ENCODE measurements at places on chromosomes 16 and 17. TPM values are rescaled to one million over a fixed set of nuclear protein-coding genes. Genes with fewer than 3 reads are reported as not detected.
A peak's percentile ranks its signal among the peaks of the same experiment; 100 is the strongest.

TPSAB1 gene
- total RNA-seq: not detected

KRTAP1-5 gene
- total RNA-seq: 1.2 TPM

DNA sequence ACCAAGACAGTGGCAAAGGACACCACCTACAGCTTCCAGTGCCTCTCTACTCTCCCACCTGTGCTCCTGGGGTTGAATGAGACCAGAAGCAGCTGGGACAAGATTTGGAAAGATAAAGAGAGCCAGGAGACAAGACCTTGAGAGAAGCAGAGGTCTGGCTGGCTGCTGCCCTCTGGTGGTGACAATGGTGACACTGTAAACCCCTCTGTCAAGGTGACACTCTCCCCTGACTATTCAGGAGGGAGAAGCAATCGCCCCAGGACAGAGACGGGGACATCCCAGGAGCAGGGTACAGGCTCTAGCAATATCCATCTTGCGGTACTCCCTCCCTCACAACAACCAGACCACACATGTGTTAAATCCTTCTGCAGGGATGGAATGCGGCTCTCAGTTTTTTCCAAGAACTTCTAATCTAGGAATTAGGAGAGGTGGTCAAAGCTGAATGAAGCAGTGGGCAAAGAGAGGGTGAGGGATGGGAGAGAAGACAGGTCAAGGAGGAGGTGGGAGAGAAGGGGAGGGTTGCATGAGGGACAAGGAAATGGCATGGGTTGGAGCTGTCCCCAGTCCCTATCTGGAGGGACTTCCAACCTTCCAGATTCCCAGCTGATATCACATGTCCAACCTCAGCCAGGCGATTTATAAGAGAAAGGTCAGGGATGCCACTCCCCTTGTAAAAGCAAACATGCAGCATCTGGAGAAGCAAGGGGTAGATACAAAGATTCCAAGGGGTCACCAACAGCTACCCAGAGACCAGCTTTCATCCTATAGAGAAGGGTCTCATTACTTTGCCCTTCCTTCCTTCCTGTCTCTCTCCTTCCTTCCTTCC lies 2.9 kb downstream of the PHOSPHO1 start:
- peak; percentile 56 for DNase-seq

- peak; percentile 93 for DNase-seq
These were observed 1.9 kb upstream of the LCMT1 start for GRCh38 chr16:25109643-25110042.

DNA sequence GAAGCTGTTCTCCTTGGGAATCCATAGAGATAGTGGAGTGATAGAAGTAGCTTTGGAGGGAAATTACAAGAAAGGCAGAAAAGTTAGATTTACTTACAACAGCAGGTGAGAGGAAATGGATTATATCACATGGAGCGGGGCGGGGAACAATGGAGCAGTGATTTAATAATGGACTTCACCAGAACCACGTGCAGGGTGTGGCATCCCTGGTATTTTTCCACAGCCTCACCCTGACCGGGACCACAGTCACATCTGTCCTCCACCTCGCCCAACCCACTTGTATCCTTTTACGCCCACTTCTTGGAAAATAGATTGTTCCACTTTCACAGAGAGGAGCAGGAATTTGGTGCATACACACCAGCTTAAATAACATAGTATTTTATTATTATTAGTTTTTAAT lies 15.9 kb upstream of the CYB5B start:
- DNase-seq: no peak

GRCh38 chr17:68310152-68310551 lies 18.9 kb downstream of the ARSG start:
- no peak for DNase-seq

- no peak for DNase-seq
These were observed 226.8 kb downstream of the ENGASE start for GRCh38 chr17:79301469-79301868.

DNA sequence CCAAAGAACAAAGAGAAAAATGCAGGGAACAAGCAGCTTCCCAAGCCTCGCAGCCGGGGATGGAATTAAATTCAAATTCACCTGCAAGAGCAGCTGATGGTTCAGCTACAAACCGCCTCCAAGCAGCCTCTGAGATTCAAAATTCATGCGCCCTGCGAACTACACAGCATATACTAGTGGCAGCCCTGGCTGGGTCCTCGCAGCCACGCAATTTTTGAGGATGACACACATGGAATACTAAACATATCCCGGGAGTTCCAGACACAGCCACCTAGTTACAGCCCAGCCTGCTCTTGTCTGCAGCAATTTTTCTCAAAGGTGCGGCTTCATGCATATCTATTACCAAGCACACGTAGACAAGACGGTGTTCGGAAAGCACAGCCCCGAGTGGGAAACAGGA lies 35.9 kb upstream of the KIFC3 start:
- DNase-seq: no peak

GRCh38 chr17:64718058-64718457 lies 56.0 kb upstream of the SMURF2 start:
- no peak for DNase-seq

GRCh38 chr17:13931111-13931526 lies 138.2 kb upstream of the COX10 start:
- no peak for DNase-seq

GRCh38 chr17:20200016-20200795 lies 191.0 kb downstream of the SPECC1 start:
- no peak for DNase-seq

DNA sequence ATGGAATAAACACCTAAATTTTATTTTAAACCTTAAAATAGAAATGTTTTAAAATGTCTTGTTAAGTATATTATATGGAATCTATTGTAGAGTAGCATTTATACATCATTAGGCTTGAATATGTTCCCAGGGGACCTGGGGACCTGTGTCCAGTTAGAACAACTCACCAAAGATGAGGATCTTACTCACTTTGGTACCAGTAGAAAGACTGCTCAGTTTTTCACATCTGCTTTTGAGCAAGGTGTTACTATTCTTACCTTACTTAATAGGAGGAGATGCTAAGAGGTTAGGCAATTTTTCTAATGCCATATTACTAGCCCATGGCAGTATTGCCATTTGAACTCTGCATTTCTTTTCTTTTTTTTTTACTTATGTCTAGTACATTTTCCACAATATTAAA lies 14.7 kb downstream of the STXBP4 start:
- no peak for DNase-seq

DNA sequence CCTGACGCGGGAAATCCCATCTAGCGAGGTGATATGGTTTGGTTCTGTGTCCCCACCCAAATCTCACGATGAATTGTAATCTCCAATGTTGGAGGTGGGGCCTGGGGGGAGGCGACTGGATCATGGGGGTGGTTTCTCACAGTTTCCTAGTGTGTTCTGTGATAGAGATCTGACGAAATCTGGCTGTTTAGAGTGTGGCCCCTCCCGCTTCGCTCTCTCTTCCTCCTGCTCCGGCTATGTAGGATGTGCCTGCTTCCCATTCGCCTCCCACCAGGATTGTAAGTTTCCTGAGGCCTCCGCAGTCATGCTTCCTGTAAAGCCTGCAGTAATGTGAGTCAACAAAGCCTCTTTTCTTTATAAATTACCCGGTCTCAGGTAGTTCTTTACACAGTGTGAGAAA lies 31.6 kb downstream of the IFT140 start:
- DNase-seq: no peak

DNA sequence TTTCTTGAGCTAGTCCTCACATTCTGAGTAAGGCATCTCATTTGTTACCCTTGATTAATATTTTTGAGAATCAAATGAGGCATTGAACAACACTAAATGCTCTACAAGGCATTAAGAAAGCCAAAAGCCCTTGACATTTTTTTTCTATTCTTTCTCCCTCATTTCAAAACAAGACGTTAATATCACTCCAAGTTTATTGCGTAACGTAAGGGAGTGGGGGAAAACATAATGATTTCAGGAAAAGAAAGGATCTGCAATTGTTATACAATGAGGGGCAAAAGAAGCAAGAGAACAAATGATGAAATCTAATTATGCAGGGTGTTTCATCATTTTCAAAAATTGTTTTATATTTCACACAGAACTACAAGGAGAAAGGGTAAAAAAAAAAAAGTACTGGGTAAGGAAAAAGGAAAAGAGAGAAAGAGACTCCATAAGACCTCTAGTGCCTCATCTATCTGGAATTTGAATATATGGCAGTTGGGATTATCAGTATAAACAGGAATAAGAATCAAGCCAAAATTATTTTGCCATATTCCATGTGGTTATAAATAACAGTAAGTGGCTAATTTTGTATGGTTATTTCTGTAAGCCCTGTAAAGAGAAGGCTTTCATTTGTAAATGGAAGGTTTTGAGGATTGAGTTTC lies 163.0 kb downstream of the ABCA8 start:
- DNase-seq: no peak

DNA sequence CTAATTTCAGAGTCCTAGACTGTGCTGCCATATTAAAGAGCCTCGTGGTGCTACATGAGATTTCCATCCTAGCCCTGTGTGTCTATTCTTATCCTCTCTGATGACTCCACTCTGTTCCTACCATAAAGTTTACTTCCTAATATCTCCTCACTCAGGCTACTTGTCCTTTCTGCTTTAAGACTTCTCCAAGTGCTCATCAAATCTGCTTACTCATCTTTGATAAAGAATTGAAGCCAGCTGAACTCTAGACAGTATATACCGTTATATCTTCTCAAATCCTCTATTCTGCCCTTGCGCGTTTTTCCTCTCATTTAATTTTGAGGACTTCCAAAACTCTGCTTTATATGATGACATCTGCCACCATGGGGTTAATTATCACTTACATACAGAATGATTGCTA lies 539.5 kb downstream of the HAPSTR1 start:
- no peak for DNase-seq

DNA sequence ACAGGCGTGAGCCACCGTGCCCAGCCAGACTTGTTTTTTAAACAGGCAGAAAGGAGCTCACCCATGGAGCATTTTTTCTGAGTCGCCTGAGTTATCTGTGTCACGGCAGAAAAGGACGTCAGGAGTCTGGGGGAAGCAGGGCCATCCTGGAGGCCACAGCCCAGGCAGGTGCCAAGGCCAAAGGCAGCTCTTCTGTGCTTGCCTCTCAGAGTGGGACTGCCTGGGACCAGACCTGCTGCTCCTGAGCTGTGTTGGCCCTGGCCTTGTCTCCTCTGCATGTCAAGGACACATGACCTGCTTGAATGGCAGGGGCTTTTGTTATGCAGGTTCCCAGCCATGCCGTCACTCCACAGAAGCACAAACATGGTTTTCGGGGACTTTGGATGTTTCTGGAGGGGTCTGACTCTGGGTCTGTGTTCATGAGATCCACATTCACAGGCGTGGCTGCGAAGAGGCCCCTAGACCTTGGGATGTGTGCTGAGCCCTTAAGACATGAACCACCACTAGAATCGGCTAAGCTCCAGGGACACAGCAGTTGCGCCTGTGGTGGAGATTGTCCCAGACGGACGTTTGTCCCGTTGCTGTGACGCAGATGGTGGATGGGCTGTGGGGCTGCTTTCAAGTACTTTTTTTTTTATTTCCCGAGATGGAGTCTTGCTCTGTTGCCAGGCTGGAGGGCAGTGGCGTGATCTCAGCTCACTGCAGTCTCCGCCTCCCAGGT lies 33.8 kb downstream of the FOXK2 start:
- DNase-seq: no peak

- peak; percentile 33 for DNase-seq
These were observed 13.7 kb downstream of the HIC1 start for GRCh38 chr17:2068519-2069051.

GRCh38 chr17:20611309-20611708 lies 31.8 kb downstream of the CDRT15L2 start:
- no peak for DNase-seq

DNA sequence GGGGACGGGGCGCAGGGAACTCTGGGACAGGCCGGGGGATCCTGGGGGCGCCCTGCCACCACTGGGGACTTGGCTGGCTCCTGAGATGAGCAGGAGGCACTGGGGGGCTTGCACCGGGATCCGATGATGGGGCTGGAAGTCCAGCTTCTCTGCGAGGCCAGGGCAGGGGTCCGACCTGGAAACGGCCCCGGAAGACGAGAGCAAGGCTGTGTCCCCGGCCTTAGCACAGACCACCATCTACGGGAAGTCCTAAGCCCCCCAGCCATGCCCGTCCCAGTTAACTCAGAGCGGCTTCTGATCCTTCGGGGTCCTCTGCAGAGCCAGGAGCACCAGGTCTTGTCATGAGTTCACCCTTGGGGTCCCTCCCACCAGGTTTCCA lies 573 bp downstream of the CDT1 start:
- DNase-seq: no peak

DNA sequence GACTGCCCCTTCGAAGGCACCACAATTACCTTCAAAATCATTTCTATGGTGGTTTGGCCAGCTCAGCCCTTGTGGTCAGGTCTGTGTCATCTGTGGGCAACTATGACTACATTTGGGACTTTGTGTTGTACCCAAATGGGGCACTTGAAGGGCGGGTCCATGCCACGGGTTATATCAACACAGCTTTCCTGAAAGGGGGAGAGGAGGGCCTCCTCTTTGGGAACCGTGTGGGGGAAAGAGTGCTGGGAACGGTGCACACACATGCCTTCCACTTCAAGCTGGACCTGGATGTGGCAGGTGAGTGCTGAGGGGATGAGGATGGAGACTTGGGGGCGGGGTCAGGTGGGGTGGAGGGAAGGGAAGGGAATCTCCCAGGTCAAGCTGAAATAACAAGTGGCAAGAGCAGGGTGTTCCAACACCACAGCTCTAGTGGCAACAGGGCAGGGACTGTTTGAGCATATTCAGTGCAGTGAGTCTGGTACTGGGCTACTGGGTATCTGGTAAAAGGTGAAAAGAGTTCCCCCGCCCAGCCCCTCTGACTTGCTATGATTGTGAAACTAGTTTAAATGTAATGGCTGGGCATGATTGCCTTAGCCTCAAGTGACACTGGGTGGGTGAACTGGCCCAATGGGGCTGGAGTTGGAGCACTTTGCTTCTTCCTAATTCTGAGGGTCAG lies 1.7 kb downstream of the AOC2 start:
- no peak for DNase-seq

DNA sequence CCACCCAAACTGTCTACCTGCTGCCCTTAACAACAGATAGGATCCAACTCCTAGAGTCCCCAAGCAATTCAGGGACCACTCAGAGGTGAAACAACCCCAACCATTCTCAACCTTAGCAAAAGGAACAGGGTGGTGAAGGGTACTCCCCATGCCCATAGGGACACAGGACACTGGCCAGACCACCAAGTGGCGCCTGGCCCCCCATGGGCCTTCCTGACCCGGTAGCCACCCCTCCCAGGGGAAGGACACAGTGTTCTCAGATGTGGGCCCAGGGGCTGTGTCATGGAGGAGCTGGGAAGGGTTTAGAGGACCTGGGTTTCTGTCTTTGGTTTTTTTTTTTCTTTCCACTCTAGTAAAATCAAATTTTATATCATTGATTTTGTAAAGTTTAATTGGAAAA lies 9.7 kb upstream of the SLC25A39 start:
- DNase-seq: no peak

GRCh38 chr17:31067691-31068184 lies 27.0 kb upstream of the NF1 start:
- no peak for DNase-seq

- no peak for DNase-seq
These were observed 155.2 kb downstream of the ABCC12 start for GRCh38 chr16:48000622-48001021.

- DNase-seq: no peak
These were observed 17.9 kb downstream of the PSME3IP1 start for GRCh38 chr16:57167953-57168352.

GRCh38 chr17:80212962-80213642 lies 7.0 kb downstream of the SGSH start:
- no peak for DNase-seq
